Activated CD4-positive, alpha-beta T cell treated with anti-CD3 and anti-CD28 coated beads for 24 hours (primary cell): ENCODE measurements at places on chromosomes 13 and 19.

DNA sequence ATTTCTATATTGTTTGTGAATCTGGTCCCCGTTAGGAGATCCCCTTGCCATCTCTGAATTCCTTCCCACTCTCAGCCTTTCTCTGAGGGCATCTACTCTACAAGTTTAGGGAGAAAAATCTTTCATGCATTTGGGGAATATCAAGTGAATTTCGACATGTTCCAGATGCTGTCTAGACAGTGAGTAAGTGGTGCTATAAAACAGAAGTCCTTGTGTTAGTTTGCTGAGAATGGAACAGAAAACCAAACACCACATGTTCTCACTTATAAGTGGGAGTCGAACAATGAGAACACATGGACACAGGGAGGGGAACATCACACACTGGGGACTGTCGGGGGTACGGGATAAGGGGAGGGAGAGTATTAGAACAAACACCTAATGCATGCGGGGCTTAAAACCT is 5.1 kb downstream of the OR7A10 start:
- DNase-seq = no peak

GRCh38 chr13:28820099-28821051 is at the start of gene MTUS2:
Gene MTUS2 (plus strand): TSS chr13:28820339.
- peak; percentile 6 for DNase-seq

- DNase-seq = peak; percentile 56
These were observed at the start of gene GZMM for GRCh38 chr19:543910-544608. Gene GZMM (plus strand): TSS chr19:544053. CDS start chr19:544072, 19 bp downstream.

- no peak for DNase-seq
These were observed 12.7 kb upstream of the SLC44A2 start for GRCh38 chr19:10612499-10613119.

DNA sequence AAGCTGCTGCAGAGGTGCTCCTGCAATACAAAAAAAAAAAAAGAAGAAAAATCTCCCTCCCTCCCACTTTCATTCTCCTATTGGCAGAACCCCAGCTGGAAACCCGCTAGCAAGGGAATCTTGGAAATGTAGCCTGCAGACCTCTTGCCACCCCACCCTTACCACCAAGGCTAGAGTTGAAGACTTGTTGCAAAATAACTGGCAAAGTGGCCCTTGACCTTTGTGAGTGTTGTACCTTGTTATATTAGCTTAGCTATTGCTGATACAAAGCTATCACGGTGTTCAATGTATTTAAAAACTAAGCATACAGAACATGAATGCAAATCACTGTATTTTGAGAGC is 57.5 kb upstream of the KCTD4 start:
- DNase-seq = no peak

- DNase-seq = peak; percentile 25
These were observed 2.3 kb downstream of the CEACAM18 start for GRCh38 chr19:51480590-51480989.

GRCh38 chr13:113639616-113640262 is 18.3 kb downstream of the ATP4B start:
- DNase-seq = no peak

DNA sequence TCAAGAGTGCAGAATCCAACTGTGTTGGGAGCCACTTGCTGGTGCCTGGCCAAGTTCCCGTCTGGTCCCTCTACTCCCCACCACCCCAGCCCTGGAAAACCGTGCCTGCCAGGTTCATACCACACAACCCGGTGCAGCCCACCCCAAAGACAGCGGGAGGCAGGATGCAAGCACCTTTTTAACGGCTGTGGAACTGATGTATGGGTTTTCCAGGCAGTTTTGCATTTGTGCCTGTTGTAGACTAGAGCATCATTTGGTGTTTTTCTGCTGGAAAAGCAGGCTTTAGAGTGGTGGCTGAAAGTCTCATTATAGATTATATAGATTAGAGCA is 13.5 kb downstream of the TFDP1 start:
- DNase-seq = no peak

- no peak for DNase-seq
These were observed 603 bp downstream of the TM9SF2 start for GRCh38 chr13:99501848-99502301.

DNA sequence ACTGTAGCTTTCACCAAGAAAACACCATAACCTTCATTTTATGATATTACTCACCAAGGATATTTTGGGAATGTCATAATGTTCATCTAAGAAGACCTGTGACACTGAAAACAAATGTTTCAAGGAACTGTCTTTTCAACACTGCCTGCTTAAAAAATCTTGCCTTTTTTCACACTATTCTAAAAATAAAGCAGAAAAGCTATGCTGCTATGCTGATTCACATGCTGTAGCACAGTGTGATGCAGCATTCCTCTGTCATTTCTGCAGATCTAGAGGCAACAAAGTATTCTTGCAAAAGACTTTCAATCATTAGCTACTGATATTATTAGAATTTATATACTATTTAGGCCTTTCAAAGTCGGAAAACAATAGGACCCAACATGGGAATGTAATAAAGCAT is 525.7 kb downstream of the UQCRFS1 start:
- no peak for DNase-seq

DNA sequence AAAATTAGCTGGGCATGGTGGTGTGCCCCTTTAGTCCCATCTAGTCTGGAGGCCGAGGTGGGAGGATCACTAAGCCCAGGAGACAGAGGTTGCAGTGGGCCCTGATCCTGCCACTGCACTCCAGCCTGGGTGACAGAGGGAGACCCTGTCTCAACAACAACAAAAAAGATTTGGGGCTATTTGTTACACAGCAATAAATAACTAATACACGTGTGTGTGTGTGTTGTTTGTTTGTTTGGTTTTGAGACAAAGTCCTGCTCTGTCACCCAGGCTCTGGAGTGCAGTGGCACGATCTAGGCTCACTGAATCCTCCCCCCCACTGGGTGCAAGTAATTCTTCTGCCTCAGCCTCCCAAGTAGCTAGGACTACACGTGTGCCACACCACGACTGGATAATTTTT is 32.9 kb upstream of the FEM1A start:
- DNase-seq = no peak

DNA sequence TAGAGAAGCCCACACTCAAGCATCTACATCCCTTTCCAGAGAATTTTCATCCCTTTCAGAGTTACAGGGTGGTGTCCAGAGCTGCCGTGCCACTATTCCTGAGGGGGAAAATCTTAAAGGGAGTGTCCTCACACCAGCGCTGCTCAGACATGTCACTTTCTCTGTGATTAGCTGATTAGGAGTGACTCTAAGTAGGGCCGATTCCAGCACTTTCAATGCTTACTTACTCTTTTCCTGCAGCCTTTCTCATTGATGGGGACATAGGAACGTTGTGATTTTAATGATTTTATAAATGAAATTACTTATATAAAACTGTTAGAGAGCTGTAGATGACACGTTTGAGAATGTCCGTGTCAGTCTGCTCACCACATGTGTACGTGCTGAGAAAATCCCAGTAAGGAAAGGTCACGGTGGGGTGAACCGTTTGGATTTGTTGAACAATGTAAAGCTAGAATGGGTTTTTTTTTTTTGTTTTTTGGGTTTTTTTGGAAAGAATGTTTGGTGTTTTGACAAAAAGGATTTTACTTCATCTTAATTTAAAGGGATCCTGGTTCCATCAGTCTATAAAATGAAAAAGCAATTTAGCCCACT is 56.6 kb upstream of the SPATA13 start:
- no peak for DNase-seq

GRCh38 chr13:68417801-68418200 is 1187.7 kb upstream of the PCDH9 start:
- DNase-seq = no peak

GRCh38 chr19:4728871-4729270 is 5.2 kb upstream of the DPP9 start:
- no peak for DNase-seq

- DNase-seq = no peak
These were observed 15.2 kb upstream of the SLC25A30 start for GRCh38 chr13:45433381-45433790.

DNA sequence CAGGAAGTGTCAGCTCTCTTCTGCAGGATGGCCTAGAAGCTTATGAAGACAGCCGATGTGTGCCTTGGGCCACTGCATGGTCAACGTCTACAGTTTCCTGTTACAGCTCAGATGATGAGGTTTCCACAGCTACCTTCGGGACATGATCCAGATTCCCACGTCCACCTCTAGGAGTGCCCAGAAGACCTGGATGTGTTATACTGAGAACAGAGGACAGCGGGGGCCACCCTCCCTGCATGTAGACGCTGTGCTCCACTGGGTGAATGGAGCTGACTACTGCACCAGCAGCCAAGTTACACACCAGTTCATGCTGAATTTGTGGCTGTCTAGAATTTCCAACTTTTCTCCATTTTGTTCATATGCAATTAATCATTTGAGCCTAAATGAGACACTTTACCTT is 78.5 kb upstream of the MTIF3 start:
- DNase-seq = no peak

GRCh38 chr19:31377736-31378135 is 28.5 kb upstream of the TSHZ3 start:
- no peak for DNase-seq

- no peak for DNase-seq
These were observed 4.7 kb upstream of the GPR183 start for GRCh38 chr13:99311748-99312492.

DNA sequence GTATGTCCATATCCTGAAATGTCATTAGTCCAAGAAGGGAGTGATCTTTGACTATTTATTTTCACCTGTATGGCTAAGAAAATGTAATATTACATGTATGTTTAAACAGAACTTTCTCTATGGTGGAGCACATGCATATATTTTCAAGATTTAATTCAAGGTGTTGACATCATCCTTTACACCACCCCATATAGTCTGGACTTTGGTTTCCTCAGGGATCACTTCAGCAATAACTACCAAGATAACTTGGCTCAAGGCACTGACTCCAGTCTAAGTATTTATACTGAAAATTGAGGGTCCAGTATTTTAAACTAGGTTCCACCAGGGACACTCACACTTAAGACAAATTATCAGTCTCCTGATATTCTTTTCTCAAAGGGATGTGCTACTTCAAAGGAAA is 660.6 kb downstream of the EFNB2 start:
- DNase-seq = no peak

GRCh38 chr13:51843529-51843928 is 1.4 kb downstream of the TMEM272 start:
- DNase-seq = no peak

GRCh38 chr19:18893587-18894253 is 2.2 kb downstream of the CERS1 start:
- no peak for DNase-seq

GRCh38 chr19:32599736-32600157 is 18.8 kb downstream of the PDCD5 start:
- peak; percentile 6 for DNase-seq

DNA sequence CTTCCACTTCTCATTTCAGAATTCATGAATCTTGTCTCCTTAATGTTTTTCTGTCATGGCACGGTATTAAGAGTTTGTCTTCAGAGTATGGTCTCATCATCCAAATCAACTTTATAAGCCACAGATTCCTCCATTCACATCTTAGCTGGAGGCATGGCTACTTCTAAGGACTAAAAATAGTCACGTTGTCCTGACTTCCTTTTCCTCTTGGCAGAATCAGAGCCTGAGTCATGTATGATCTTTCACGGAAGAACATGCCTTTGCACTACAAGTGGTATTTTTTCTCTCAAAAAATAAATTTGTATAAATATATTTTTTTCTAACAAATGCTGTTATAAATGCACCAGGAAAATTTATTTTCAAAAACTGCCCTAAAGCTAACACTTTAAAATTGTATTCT is 71.4 kb downstream of the ALOX5AP start:
- no peak for DNase-seq

- DNase-seq = peak; percentile 30
These were observed at the start of gene NFIX for GRCh38 chr19:12994701-12995595. Gene NFIX (plus strand): TSS chr19:12995475. CDS start chr19:12995838, 363 bp downstream.

DNA sequence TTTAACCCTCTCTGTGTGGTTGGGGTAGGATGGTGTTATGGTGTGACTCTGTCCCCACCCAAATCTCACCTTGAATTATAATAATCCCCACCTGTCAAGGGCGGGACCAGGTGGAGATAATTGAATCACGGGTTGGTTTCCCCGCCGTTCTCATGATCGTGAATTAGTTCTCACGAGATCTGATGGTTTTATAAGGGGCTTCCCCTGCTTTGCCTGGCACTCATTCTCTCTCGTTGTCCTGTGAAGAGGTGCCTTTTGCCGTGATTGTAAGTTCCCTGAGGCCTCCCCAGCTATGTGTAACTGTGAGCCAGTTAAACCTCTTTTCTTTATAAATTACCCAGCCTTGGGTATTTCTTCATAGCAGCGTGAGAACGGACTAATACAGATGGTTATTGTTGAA is 68.8 kb downstream of the ARHGEF7 start:
- no peak for DNase-seq

- DNase-seq = no peak
These were observed 263.5 kb downstream of the FOXO1 start for GRCh38 chr13:40402931-40403431.

GRCh38 chr13:31073859-31074718 is 87.6 kb downstream of the HSPH1 start:
- no peak for DNase-seq

GRCh38 chr13:45374917-45375316 is 33.9 kb upstream of the TPT1 start:
- DNase-seq = no peak

GRCh38 chr19:54448774-54449700 is at the start of gene LENG8:
Gene LENG8 (plus strand): TSS chr19:54449199. CDS start chr19:54451345, 2,146 bp downstream.
- DNase-seq = peak; percentile 94

DNA sequence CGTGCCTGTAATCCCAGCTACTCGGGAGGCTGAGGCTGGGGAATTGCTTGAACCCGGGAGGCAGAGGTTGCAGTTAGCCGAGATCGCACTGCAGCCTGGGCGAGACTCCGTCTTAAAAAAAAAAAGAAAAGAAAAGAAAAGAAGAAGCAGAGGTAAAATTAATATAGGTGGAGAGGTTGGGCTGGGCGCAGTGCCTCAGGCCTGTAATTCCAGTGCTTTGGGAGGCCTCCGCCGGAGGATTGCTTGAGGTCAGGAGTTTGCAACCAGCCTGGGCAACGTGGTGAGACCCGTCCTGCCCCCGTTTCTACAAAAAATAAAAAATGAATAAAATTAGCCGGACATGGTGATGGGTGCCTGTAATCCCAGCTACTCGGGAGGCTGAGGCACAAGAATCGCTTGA is 912 bp upstream of the TUBA3C start:
- DNase-seq = no peak

DNA sequence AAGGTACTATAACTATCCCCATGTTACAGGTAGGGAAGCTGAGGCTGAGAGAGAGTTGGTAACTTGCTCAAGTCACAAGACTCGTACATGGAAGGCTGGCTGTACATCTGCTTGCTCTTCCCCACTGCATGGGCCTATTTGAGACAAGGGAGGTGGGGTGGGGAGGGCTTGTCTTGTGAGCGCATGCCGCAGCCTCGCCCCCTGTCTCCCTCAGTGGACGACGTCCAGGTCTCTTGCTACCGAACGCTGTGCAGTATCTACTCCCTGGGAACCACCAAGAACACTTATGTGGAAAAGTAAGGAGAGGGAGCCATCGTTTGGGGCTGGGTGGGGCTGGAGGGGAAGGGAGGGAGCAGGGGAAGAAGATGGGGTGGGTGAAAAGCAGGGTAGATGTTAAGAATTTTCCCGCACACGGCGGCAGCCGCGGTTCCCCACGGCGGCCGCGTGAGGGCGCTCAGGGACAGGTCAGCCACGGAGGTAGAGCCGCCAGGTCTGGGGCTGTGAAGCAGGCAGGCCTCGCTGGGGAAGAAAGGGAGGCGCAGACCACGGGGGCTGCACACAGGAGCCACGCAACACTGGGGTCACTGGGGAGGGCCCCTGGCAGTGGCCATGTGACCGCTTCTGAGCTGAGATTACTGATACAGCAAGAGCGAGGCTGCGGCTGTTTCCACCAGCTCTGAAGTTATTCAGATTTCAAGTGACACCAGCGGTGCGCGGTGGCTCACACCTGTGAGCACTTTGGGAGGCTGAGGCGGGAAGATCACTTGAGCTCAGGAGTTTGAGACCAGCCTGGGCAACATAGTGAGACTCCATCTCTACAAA is 81.5 kb downstream of the RYR1 start:
- DNase-seq = peak; percentile 68
